ENCODE measurements at places on chromosomes 3 and 15. TPM values are rescaled to one million over a fixed set of nuclear protein-coding genes. Genes with fewer than 3 reads are reported as not detected.

DNA sequence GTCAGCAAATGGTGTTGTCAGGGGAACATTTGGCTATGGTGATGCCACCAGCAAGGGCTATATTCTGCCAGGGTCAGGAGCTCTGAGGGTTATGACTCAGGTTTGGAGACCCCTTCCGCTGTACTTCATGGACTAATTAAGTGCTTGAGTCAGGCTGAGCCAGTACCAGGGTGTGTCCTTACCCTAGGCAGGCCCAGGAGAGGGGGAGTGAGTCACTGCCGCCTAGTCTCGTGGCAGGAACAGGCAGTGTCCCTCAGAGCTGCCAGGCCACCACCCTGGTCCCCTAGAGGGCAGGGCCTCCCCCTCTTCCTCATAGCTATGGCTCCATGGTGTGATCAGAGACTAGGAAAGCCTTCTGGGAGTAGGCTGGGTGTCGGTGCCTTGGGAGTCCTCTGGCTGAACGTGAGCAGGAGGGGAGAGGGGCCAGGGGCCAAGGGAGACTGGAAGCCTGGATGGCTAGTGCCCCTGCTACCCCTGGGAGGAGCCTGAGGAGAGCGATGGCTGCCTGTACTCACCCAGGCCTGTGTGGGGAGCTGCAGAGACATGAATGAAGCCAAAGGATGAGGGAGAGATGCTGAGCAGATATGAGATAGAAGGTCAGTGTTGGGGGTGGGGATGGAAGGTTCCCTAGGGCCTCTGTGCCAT lies 10.6 kb downstream of the MAPKAPK3 start:
- no peak for DNase-seq

- DNase-seq = no peak
Observed at GRCh38 chr3:109117939-109118338, at the start of gene MORC1. Gene MORC1, minus strand, starts transcription at chr3:109118134. Its CDS starts 75 bp downstream, at chr3:109118059.

DNA sequence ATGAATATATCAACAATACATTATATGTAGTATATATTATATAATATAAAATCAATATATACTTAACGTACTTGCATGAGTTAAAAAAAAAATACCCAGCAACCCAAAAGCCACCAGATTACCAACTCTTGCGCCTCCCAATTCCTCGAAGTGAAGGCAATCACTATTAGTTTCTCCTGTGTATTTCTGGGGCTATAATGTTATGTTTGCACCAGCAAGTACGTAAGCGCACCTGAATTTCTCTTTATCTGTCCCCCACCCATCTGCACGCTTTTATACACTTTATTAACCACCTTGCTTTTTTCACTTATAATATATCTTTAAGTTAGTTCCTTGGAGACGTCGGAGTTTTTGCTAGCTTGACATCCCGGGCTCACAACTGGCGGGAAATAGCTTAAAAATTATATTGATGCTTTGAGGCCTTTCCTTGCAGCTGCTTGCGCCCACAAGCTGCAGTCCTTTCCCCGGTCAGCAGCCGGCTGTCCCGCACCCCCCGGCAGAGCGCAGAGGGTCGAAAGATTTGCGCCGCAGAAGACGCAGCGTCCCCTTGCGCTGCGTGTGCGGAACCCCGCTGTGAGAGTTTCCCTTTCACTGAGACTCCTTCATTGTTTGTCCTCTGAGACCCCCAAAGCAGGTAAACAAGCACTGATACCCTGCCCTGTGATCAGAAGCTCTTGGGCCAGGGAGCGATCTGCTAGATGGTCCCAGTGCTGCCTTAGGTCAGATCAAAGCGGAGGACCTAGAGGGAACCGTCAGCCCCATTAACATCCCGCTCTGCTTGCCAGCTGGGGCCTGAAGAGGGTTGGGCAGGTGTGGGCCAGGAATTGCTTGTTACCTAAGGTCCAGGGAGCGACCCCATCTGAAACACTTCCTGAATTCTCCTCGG lies 8.9 kb upstream of the EOMES start:
- DNase-seq = no peak

Gene SEMA3G
- 6.4 TPM for total RNA-seq

- no peak for DNase-seq
Observed at GRCh38 chr15:30824518-30825195, 79.1 kb upstream of the FAN1 start.

DNA sequence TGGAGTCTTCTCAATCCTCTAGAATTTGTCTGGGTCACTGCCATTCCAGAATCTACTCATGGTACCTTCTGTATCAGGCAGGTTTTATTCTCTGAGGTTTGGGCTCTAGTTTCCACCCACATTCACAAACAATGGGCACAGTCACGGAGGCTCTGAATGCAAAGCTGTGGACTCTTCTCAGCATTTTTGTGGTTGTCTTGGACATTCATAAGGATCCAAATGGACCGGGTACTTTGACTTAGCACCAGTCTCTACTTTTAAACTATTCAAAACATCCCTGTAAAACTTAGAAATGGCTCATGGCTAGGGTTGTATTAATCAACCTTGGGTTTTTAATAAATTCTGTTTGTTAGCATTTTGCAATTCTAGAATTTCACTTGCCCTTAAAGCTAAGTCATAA lies 277.9 kb upstream of the THBS1 start:
- no peak for DNase-seq

Gene GNAT1
- under 0.01 TPM for total RNA-seq

Gene CYP1A2
- total RNA-seq = not detected

DNA sequence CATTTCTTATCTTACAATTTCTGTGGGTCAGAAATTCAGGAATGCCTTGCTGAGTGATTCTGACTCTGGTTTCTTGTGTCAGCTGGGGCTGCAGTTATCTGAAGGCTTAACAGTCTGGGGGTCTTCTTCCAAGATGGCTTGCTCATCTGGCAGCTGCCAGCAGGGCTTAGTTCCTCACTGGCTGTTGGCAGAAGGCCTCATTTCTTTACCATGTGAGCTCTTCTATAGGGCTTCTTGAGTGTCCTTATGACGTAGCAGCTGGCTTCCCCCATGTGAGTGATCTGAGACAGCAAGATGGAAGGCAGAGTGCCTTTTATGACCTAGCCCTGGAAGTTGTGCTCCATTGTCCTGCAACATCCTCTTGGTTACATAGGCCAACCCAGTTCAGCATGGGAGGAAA lies 82.0 kb upstream of the PDZRN3 start:
- no peak for DNase-seq

- DNase-seq = no peak
Observed at GRCh38 chr3:177468816-177469215, 271.5 kb upstream of the TBL1XR1 start.

GRCh38 chr3:144989807-144990206 lies 1018.2 kb downstream of the DIPK2A start:
- DNase-seq = no peak

Gene HTR3E
- not detected for total RNA-seq

Gene DCLK3
- total RNA-seq = not detected

GRCh38 chr3:61371123-61371522 lies 119.9 kb upstream of the FHIT start:
- DNase-seq = no peak

Gene CCDC9B
- 25.1 TPM for total RNA-seq

DNA sequence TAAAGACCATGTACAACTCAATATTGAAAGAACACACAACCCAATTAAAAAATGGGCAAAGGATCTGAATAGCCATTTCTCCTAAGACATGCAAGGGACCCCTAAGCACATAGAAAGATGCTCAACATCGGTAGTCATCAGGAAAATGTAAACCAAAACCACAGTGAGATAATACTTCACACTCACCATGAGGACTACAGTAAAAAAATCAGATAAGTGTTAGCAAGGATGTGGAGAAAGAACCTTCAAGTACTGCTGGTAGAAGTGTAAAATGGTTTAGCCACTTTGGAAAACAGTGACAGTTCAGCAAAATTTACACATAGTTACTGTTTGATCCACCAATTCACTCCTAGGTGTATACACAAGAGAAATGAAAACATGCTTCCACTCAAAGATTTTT lies 30.1 kb upstream of the XIRP1 start:
- DNase-seq = no peak

- no peak for DNase-seq
Observed at GRCh38 chr3:26202169-26202568, 412.3 kb downstream of the OXSM start.

Gene SH2D7
- total RNA-seq = not detected

- no peak for DNase-seq
Observed at GRCh38 chr3:188099907-188100306, 54.0 kb upstream of the LPP start.

DNA sequence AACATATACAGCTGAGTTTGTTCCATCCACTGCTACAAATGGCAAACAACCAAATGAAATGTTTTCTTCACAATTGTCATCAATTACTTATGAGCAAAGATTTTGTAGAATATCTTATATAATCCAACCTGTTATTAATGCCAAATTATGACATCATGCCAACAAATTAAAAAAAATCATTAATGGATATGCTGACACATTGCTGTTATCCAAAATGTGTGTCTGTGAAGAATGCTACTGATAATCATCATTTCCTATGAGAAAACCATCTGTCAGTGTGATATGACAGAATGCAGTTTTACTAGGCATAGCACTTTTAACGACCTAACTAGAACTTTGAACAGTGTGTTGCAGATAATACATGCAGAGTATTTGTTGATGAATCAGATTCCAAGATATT lies 556.5 kb upstream of the KCNMB2 start:
- no peak for DNase-seq

Gene TOPBP1
- 43.4 TPM for total RNA-seq

- no peak for DNase-seq
Observed at GRCh38 chr3:106288781-106289180, 420.0 kb upstream of the CBLB start.

Gene XCR1
- not detected for total RNA-seq

DNA sequence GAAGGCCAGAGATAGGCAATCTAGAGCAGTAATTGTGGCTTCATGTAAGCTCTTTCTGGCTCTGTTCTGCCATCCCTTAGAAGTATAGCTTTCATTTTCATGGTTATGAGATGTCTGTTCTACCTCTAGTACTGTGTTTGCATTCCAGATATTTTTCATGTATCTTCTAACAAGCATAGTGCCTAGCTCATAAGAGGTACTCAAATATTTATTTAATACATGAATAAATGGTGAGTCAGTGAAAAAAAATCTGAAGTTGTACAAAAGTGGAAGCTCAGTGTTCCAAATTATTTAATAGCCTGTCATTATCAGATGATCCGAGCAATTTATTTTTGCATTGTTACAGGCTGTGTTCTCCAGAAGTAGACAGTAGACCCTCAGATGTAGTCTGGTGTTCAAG lies 64.3 kb downstream of the OXSM start:
- DNase-seq = no peak

Gene UBE2Q2
- 41.1 TPM for total RNA-seq

Gene GOLGA8R
- 1.3 TPM for total RNA-seq

DNA sequence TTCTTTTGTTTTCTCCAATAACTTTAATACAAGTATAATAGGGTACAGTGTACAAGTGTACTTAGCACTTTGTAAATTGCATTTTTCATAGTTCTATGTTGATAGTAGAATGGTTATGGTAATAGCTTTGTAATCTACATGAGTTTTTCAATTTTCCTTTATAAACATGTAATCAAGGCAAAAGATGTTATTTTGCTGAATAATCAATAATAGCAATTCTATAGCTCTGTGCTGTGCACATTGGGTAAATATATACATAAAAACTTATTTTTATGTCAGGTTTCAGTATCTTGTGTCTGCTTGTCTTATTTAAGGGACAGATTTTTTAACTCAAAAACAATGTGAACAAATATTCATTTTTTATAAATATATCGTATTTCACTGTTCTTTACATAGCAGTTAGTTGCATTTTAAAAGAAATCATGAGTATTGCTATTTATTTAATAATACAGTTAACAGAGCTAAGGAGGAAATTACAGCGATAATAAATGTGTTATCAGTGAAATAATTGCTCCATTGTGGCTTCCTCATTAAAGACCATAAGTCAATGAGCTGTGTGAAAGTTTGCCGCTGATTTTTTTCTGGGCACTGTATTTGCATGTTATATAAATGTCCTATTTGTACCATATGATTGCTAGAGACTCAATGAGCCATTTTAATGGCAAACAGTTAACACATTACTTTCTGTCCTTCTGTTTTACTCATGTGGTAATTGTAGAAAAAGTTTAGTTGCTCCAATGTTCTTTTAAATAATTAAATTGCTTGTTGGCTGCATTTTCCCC lies 214.6 kb upstream of the STAC start:
- DNase-seq = no peak

DNA sequence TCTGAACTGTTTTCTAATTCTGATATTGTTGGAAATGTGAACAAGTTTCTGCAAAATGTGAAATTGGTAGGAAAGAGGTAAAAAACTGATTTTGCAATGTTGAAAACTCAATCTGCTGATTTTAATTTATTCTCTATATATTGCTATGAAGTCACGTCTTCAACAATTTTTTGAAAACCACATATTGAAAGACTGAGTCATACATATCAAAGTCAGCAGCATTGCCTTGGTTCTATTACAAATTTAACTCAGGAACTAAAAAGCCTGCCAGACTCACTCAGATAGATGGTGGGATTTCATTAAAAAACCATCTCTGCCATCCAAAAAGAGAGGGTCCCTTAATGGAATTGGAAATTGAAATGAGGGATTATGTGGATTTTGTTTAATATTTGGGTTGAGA lies 351.4 kb downstream of the CNTN3 start:
- no peak for DNase-seq

DNA sequence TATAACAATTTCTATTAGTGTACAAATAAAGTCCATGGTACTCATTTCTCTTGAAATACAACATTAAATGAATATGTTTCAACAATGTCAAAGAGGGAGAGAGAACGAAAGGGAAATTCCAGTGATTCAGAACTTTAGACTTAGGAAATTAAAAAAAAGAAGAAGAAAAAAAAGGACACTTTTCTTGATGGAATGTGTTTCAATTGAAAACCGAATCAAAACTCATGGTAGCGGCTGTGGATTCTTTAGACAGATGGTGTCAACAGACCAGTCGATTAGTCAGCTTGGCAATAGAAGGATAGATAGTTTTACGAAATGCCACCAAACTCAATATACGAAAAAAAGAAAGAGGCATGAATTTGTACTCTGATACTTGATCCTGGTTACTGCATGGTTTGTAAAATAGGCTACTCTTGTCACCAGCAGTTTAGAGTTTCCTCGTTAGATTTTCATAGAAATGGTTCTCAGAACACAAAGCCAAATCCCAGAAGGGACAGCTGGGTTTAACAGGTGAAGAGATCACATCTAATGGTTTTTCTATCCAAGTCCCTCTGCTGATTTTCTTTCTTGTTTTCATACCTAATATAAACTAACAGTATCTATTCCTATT lies 793.5 kb downstream of the ROBO1 start:
- DNase-seq = no peak

DNA sequence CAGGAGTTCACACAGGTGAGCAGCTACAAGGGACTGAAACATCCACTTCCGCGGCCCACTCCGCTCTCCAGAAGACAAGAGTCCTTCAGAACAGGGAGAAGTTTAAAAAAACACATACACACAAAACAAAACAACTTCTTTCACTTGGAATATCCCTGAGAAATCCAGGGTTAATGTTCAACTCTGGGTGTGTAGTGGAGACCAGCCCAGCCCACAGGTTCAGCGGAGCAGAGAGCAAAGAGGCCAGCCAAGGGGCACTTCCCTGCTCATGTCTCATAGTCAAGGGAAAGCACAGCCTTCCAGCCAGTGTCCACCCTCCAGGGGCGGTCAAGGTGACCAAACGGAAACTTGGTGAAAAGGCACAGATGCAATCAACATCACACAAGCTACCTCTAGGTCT lies 41.6 kb downstream of the WNT5A start:
- DNase-seq = no peak

Gene GOLGA8S
- total RNA-seq = 0.04 TPM

Gene MAPK6
- 38.1 TPM for total RNA-seq

Gene DNAH1
- 2.5 TPM for total RNA-seq

- DNase-seq = no peak
Observed at GRCh38 chr15:68874788-68875187, 54.1 kb upstream of the ANP32A start.
